MG63 (cell line): ENCODE measurements at places on chromosomes 3 and 15. TPM values are rescaled to one million over a fixed set of nuclear protein-coding genes. Genes with fewer than 3 reads are reported as not detected.

NLGN1 gene
- 4.0 and 10.0 TPM in 2 replicates for total RNA-seq

EOMES gene
- total RNA-seq = 0.30 TPM in 1 of 2 replicates, not detected in the other

PLOD2 gene
- 228 and 423 TPM in 2 replicates for total RNA-seq

CFAP92 gene
- not detected in 2 replicates for total RNA-seq

TOPAZ1 gene
- total RNA-seq = not detected in 2 replicates

ADAM10 gene
- 140 and 158 TPM in 2 replicates for total RNA-seq

ZCWPW2 gene
- total RNA-seq = not detected in 2 replicates

GRK7 gene
- total RNA-seq = not detected in 2 replicates

GPR62 gene
- total RNA-seq = not detected in 2 replicates

MUSTN1 gene
- not detected in 2 replicates for total RNA-seq

CNTN4 gene
- total RNA-seq = not detected in 2 replicates

SLCO2A1 gene
- 0.02 and 0.72 TPM in 2 replicates for total RNA-seq

KNSTRN gene
- total RNA-seq = 72.1 and 101 TPM in 2 replicates

MRPS11 gene
- 103 and 231 TPM in 2 replicates for total RNA-seq

CFAP100 gene
- not detected in 2 replicates for total RNA-seq

FGF7 gene
- total RNA-seq = 7.1 and 9.2 TPM in 2 replicates

PTPN9 gene
- total RNA-seq = 11.3 and 17.6 TPM in 2 replicates

OXTR gene
- total RNA-seq = 0.03 and 0.15 TPM in 2 replicates

SLC2A2 gene
- total RNA-seq = 0.03 and 0.15 TPM in 2 replicates

ARPP21 gene
- not detected in 2 replicates for total RNA-seq

PATL2 gene
- total RNA-seq = not detected in 2 replicates

DCUN1D1 gene
- total RNA-seq = 7.0 and 8.6 TPM in 2 replicates

RTP3 gene
- total RNA-seq = not detected in 2 replicates

AP3B2 gene
- total RNA-seq = 0.03 TPM in 1 of 2 replicates, not detected in the other
